Amniotic epithelial cell (primary cell): ENCODE measurements at places on chromosomes 4 and X.

DNA sequence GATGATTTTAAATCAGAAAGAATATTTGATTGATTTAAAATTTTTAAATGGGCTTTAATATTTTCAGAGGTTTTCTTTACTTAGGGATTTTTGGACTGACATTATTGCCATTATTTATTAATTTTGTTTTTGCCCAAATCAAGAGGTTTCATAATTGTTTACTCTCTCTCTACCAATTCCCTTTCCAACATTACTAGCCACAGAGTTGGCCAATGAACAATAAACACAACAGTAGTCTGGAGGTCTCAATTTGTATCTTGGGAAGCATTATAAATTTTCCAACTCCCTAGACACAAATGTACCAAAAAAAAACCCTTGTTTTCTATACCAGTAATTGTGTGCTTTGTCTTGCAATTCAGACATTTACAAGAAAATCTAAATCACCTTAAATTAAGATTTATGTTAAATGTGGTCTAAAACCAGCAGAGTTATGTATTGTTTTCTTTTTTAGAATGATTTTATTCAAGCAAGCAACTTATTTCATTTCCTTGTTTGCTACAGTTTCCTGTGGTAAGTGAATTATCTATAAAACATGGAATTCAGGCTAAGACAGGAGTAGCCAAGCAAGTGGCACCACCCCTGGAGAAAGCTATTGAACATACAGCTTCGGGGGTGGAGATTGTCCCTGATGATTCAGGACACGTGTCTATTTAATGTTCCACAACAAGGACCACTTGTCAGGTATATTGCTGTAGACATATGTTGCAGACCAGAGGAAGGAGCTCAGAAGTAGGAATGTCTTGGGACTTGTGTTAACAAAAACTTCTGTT is 622 bp downstream of the KLKB1 start:
- DNase-seq = no peak

GRCh38 chr4:617644-618641 is 7.4 kb upstream of the PDE6B start:
- DNase-seq = no peak

- no peak for DNase-seq
Observed at GRCh38 chr4:124973716-124974115, 261.2 kb upstream of the ANKRD50 start.

DNA sequence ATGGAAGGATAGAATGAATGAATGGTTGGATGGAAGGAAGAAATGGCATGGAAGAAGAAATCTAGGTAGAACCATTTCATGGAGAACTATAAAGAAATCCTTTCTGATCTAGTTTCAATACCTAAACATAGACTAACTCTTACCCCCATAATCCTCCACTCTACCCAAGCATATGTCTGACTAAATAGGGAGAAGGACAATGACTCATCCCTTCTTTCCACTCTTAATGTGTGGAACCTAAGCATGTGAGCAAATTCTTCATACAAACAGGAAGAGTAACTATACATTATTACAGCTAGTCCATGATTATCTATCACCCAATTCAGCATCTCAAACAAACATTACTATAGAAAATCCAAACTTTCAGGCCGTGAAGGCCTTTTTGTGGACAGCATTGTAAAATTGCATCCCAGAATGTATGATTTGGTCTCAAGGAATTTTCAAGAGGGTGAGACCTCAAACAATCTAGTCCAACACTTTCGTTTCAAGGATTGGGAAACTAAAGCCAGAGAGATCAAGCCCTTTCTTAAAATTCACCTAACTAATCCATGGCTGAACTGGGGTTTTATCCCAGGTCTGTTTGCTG is 11.2 kb downstream of the C1QTNF7 start:
- DNase-seq = no peak

- no peak for DNase-seq
Observed at GRCh38 chr4:121654738-121655137, 42.0 kb downstream of the ANXA5 start.

GRCh38 chr4:26050212-26050643 is 136.2 kb downstream of the SMIM20 start:
- no peak for DNase-seq

DNA sequence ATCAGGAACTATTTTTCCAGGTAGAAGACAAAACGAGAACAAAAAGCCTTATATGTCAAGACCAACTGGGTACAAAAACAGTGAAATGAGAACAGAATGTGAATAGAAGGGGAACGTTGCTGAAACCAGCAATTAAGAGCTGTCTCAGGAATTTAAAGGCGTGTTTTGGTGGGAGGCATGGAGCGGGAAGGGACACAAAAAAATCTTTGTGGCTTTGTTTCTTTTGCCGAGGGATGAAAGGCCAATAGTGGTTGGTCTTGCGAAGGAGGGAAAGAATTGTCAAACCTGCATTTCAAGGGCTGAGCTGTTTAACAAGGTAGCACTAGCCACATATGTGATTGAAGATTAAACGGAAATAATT is 103.8 kb downstream of the USP46 start:
- DNase-seq = no peak
